ENCODE measurements at places on chromosomes 6 and 20. TPM values are rescaled to one million over a fixed set of nuclear protein-coding genes. Genes with fewer than 3 reads are reported as not detected.

DNA sequence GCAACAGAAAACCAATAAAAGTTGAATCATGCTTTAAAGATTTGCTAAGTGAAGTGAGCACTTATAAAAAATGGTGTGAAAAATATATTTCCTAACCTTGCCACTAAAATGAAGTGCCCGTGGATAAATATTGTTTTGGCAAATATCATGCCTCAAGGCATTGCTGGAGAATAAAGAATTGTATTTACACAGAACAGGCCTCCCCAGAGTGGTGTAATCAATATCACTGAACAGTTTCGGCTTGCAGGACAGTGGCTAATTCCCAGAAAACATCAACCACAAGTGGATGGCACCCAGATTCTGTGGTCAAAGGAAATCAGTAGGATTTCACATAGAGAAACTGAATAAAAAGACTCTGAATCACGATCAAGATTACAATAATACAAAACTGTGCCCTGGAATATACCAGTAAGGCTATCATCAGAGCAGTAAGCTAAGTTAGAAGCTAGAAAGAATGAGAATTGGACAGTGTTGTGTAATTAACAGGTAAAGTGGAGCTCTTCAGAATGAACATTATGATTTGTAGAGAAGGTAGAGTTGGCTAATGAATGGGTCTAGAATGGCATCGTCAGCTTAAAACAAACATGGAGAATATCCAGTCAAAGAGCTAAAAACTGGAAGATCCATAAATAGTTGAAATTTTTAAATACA lies 1026.9 kb upstream of the ADGRB3 start:
- no peak overlapping the region for H3K4me3 ChIP-seq
- DNase-seq = no peak
- no peaks in the 10 kb centered on the region for H3K27me3 ChIP-seq

GRCh38 chr20:38144598-38144973 lies 20.5 kb downstream of the TGM2 start:
- no peaks in the 10 kb centered on the region for H3K27me3 ChIP-seq
- H3K4me3 ChIP-seq = no peak overlapping the region
- no peak for DNase-seq
- H3K36me3 ChIP-seq = no peaks in the 10 kb centered on the region

GRCh38 chr20:43863821-43864544 lies 50.7 kb upstream of the TOX2 start:
- H3K4me1 ChIP-seq = no peaks in the 10 kb centered on the region
- no peaks in the 10 kb centered on the region for H3K36me3 ChIP-seq
- DNase-seq = no peak
- no peak overlapping the region for H3K4me3 ChIP-seq
- no peaks in the 10 kb centered on the region for H3K27me3 ChIP-seq

GRCh38 chr6:104716858-104717257 lies 142.9 kb downstream of the HACE1 start:
- no peaks in the 10 kb centered on the region for H3K4me1 ChIP-seq
- no peaks in the 10 kb centered on the region for H3K36me3 ChIP-seq
- no peak for DNase-seq
- H3K27ac ChIP-seq = no peak overlapping the region

DNA sequence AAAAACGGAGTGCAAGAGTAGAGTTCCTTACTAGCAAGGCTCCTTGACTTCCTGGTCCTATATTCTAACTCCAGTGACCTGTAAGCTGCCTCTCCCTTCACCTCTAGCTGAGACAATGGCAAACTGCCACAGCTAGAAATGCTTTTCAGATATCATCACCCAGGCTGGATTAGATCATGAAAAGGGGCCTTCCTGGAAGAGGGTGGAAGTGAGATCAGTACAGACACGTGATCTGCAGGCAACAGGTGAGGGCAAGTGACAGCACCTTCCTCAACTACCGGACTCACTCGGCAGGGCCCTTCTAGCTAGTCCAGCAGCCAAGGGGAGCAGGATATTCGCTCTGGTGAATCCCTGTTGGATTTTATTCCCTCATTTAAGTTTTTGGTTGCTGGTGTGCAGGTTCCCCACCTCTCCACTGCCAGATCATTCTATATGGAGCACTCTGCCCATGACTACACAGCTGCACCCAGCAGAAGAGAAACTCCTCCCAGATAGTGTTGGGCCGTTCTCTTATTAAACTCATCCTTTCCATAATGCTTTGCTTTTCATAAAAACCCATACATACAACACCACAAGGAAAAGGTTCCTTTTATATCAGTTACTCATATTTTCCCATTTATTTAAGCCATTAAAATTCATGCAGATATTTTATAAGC lies 26.4 kb upstream of the FAM83C start:
- no peak overlapping the region for H3K27ac ChIP-seq
- DNase-seq = no peak
- H3K4me1 ChIP-seq = no peaks in the 10 kb centered on the region
- H3K4me3 ChIP-seq = no peak overlapping the region
- H3K36me3 ChIP-seq = no peaks in the 10 kb centered on the region

DNA sequence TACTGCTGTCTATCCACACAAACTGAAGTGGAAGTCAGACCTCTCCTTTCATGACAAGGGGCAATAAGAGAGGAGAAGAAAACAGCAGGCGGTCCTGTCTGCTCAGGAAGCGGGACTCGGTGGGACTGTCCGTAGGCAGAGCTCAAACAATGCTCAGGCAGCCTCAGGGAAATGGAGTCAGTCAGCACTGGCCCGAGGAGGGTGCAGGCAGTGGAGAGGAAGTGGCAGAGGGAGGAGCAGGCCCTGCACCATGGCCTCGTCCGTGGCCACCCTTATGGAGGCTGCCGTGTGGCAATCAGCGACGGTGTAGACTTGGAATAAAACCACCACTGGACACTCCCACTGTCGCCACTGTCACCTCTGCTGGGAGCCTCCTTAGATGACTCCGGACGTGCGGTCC lies 19.6 kb downstream of the FOXC1 start:
- H3K27ac ChIP-seq = no peak overlapping the region
- H3K4me1 ChIP-seq = no peaks in the 10 kb centered on the region
- no peaks in the 10 kb centered on the region for H3K27me3 ChIP-seq
- DNase-seq = no peak
- no peaks in the 10 kb centered on the region for H3K36me3 ChIP-seq
- H3K4me3 ChIP-seq = no peak overlapping the region

DNA sequence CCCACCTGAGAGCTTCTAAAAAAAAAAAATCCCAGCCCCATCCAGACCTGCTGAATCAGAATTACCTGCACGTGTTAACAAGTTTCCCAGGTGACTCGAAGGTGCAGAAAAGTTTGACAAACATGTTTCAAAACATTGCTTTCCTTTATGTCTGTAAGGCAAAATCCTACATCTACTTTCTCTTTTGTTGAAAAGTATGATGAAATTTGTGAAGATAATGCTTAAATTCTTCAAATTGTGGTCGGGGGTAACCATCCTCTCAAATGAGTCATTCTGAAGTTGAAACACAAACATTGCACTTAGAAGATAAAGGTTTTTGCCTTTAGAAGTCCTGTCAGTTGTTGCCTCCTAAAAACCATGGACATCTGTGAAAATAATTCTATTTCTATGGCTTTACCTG lies 429.7 kb downstream of the EPHA7 start:
- DNase-seq = no peak
- H3K4me3 ChIP-seq = no peak overlapping the region
- H3K4me1 ChIP-seq = no peaks in the 10 kb centered on the region
- no peak overlapping the region for H3K27ac ChIP-seq
- H3K27me3 ChIP-seq = no peaks in the 10 kb centered on the region

DNA sequence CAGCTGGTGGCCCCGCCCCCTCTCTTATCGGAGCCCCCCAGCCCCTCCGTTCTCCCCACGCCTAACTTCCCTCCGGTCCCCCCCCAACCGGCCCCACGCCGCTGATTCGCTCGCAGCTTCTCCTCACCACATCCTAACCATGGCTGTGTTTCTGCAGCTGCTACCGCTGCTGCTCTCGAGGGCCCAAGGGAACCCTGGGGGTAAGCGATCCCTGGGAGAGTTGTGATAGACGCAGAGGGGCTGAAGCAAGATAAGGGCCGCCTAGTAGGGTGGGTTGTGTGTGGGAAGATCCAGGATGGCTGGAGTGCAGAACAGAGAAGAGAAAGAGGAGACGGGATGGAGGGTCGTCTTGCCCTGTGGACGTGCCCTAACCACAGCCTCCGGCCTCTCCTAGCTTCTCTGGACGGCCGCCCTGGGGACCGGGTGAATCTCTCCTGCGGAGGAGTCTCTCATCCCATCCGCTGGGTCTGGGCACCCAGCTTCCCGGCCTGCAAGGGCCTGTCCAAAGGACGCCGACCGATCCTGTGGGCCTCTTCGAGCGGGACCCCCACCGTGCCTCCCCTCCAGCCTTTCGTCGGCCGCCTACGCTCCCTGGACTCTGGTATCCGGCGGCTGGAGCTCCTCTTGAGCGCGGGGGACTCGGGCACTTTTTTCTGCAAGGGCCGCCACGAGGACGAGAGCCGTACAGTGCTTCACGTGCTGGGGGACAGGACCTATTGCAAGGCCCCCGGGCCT lies at the start of gene MPIG6B:
Gene MPIG6B, plus strand, starts transcription at position 129 of the 735 bp plus-strand sequence. Its CDS starts 11 bp downstream, at position 140.
- H3K27ac ChIP-seq = no peak within 1 kb of the TSS
- no peak within 1 kb of the TSS for H3K4me3 ChIP-seq
- no peaks in the 10 kb centered on the region for H3K27me3 ChIP-seq
- no peaks in the 10 kb centered on the region for H3K36me3 ChIP-seq

FAM120B gene
- 18.6 TPM for total RNA-seq

POM121L2 gene
- not detected for total RNA-seq
